Nucleus accumbens (tissue), 56 donors: ENCODE measurements at places on chromosomes 1 and 21.

- DNase-seq, result no peak
These were observed 20.6 kb upstream of the NBL1 start for GRCh38 chr1:19623523-19623922.

DNA sequence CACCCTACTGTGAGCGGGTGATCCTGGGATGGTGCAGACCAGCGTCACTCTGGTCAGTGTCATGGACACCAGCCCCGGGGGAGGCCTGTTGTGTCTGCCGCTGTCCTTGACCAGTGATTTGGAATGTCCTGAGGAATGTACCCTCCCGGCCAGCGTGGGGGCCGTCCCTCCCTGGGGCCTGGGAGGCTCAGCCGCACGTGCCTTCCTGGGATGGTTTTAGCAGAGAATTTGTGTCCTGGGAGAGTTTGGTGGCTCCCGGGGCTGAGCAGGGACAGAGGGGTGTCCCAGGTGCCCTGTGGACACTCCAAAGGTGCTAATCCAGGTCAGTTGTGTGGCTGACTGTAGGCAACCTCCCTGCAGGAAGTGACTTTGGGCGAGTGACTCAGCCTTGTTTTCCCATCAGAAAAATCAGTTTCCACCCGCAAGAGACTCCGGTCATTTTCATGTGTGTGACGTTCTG lies 6.2 kb downstream of the ARHGEF16 start:
- no peak for DNase-seq

DNA sequence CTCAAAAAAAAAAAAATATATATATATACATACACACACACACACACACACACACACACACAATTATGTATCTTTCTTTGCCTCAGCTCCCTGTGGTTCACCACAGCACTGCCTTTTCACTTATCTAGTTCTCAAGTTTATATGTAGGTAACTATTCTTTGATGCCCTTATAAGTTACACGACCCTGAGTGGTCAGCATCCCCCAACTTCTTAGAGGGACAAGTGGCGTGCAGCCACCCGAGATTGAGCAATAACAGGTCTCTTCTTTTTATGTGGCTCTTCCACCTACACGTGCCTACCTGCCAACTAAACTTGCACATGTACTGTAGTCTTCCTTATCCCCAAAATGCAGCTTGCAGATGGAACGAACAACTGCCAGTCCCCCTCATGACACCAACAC lies 120.8 kb downstream of the GABPA start:
- no peak for DNase-seq

GRCh38 chr21:36082237-36082664 lies 12.4 kb downstream of the CBR1 start:
- no peak for DNase-seq

- DNase-seq, result no peak
These were observed 71.4 kb downstream of the CD247 start for GRCh38 chr1:167446966-167447365.

DNA sequence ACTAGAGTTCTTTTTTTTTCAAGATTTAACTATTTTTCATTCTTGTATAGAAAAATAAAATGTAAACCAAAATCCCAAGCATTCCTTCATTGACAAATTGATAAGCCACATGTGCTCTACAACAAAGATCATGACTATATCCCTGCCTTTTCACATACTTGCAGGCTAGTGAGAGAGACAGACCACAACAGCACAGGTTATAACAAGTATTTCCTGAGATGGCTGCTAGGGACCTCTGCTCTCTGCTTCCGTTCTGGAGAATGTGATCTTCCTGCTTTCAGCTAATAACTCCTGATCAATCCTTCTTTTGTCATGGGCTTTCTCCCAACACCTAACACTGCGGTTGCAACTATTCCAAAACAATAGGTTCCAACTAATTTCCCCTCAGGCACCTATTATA lies 14.0 kb upstream of the SPRR2F start:
- DNase-seq, result no peak

DNA sequence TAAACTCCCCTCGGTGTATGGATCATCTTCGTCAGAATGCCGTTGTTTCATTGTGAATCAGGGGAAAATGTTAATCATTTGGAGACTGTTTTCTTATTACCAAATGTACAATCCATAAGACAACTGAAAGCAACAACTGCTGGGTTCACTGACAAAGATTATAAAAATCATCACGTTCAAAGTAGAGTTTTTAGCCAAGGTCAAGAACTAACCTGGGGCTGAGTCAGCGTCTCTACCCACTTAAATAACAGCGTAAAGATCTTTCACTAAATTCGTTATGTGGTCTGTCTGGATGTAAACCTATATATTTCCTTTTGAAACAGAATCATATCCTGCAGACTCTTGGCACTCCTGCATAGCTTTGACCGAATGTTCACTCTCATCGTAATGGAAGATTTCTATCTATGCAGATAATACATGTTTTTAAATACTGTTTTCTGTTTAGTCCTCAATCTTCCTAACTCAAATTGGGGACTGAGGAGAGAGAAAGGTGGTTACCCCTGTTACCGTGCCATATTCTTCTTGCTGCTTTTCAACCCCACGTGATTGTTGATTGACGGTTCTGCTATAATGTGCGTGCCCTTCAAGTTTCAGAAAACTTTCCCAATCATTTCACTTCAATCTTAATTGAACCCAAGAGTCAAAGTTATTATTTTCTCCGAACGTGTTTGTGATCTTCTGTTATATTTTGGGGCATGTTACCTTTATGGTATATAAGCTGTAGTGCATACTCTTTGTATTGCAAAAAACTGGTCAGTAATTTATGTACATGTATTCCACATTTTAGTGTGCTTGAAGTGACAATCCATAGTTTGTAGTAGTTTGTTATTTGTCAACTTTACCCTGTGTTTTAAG lies 15.6 kb upstream of the NCMAP start:
- DNase-seq, result no peak

GRCh38 chr1:32307324-32307723 lies 15.4 kb downstream of the HDAC1 start:
- no peak for DNase-seq

GRCh38 chr1:170686291-170686690 lies 22.4 kb downstream of the PRRX1 start:
- DNase-seq, result no peak

- DNase-seq, result peak; percentile 41
These were observed 53.4 kb downstream of the MACO1 start for GRCh38 chr1:25484096-25484495.

- DNase-seq, result no peak
These were observed 13.0 kb upstream of the MMEL1 start for GRCh38 chr1:2645776-2646175.

- no peak for DNase-seq
These were observed 413.7 kb downstream of the DISC1 start for GRCh38 chr1:232040260-232040659.

DNA sequence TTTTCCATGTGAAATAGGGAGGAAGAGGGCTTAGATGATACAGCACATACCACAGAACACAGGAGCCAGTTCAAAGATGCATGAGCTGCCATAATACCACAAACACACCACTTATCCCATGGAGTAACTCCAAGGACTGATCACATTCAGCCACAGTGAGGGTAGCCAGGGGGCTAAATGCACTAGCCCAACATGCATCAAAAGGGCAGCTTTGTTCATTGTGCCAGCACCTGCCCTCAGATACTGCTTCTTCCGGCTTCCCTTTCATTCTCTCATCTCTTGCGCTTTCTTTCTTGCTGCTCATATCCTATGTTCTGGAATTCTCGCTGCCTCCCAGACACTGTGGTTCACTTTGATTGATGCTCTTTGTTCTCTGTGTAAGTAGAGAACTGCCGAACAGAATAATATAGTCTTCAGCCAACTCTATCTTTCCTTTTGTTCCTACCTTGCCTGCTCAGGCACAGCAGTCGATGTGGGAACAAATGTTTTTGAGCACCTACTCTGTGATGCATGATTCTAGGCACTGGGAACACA lies 50.0 kb upstream of the SYT6 start:
- no peak for DNase-seq

DNA sequence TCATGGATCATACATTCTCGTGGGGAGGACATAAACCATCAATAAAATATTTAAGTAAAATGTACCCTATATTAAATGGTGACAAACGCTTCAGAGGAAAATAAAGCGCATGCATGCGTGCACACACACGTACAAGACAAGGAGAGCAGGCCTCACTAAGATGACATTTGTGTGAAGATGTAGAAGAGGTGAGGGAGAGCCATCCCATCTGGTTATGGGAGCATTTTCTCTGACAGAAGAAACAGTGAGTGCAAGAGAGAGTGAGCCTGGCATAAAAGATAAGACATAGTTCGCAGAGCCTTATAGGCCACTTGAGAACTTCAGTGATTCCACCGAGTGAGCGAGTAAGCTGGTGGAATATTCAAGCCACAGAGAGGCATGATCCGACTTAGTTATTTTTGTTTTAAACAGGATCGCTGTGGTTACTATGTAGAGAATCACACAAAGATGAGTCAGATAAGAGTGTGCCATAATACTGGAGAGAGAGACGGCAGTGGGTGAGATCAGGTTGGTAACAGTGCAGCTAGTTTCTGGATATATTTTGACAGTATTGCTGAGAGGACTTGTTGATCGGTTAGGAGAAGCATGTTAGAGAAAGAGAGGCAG lies 624.2 kb downstream of the PLPP3 start:
- no peak for DNase-seq

DNA sequence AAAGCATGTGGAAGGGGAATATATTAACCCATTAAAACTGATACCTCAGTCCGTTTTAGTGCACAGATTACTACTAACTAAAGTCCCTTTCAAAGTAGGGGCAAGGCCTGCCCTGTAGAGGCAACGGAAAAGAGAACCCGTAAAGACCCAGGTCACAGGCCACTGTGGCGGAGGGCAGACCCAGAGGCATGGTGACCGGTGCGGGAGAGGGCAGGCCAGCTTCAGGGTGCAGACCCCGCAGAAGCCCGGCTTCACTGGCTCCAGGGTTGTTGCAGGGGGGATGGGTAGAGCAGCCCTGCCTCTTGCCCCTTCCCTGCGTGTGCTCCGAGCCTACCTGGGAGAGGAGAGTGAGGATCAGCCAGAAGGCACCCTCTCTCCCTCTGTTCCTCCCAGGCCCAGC lies 17.7 kb downstream of the CNTN2 start:
- DNase-seq, result no peak

DNA sequence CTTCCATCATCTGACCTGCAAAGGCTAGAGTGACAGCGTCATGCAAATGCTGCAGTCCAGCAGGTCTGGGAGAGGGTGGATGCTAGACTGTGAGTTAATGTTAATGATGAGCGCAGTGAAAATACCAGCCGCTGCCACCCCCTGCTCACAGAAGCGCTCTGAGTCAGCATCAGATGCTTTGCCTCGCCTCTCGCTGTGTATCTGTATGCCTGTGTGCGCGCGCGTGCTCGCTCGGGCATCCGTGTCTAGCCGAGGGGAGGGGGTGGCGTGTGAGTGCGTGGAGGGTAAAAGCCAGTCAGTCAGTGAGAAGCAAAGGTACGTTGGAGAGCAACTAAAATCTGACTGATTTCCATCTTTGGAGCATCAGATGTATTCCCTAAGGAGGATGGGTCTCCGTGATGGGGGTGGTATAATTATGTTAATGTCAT lies 858.7 kb downstream of the USP25 start:
- no peak for DNase-seq

DNA sequence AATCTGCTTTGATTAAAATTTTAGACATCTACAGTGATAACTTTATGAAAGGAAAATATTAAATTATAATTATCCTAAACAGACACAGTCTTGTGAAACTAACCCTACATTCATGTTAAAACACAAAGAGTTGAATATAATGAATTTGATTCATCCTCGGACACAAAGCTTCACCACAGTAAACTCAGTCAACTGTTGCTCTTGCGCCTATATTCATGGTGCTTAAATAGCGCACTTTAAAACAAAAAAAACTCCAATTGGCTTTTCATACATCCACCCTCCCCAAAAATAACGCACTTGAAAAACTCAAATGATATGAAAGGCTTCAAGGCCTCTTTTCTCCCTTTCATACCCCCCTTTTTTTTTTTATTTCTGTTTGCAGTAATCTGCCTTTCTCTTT lies 260.3 kb downstream of the FAF1 start:
- DNase-seq, result no peak

GRCh38 chr21:31658053-31658452 lies 1.4 kb upstream of the SOD1 start:
- no peak for DNase-seq

GRCh38 chr1:30527511-30528140 lies 195.8 kb downstream of the MATN1 start:
- DNase-seq, result no peak

DNA sequence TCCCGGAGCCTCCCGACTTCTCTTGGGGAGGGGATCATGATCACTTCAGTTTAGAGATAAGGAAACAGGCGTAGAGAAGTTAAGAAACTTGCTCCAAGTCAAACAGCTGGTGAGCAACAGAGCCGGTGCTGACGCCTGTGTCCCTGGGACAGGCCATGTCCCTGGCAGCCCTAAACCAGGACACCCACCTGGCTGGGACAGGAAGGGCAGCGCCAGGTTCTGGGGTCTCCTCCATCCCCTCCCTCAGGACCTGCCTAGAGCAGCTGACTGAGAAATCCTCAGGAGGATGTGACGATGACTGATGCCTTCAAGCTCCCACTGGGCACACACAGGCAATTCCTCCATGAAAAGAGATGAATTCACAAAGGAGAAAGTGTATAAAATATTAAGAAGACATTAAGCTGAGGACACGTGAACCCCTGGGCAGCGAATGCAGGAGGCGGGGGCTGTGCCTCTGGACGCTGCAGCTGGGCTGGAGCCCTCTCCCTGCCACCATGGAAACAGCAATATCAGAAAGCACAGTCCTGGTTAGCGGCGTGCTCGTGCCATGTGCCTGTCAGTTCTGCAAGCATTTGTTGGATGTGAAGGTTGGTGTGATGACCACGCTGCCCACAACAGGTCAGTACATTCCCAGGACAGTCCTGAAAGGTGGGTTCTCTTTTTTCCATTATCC lies 40.1 kb upstream of the C1orf174 start:
- DNase-seq, result no peak

DNA sequence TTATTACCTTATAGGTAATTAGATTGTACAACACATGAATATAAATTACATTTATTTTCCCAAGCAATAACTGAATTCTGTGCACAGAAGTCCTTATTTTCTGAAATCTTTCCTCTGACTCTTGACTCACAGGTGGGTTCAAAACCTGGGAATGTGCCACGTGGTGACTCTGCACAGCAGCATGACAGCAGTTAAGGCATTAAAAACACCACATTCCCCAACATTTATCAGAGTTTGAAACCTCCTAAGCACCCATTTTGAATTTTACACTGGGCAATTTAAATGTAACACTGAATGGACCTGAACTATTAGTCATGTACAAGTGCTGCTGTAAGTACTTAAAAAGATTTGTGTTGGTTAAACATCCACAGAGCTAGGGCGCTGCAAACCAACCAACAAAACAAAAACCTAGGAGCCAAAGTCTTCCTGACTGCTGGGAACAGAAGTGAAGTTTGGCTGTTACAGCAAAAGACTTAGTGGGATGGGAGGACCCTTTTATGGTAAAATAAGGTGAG lies 480.6 kb upstream of the CXADR start:
- DNase-seq, result no peak

DNA sequence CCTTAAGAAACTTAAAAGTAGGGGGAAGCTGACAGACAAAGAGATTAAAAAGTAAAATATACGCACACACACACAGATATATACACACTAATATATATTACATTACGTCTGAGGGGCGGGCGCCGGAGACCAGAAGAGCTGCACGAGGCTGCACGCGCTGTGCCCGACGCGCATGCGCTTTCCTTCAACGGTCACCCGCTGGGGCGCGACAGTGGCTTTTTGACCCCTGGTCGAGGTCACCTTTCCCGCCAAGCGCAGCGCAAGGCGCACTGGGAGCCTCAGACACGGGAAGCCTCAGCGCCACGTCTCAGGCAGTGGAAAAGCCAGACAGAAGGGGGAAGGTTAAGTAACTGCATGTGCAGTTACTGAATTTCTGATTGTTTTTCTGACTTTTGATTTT lies at the start of gene HORMAD1:
HORMAD1 (minus strand) TSS at position 193 of the 400 bp plus-strand sequence. CDS start 1,390 bp downstream, outside the sequence.
- DNase-seq, result no peak
